ENCODE measurements at places on chromosomes 3 and 15.

GRCh38 chr3:110588906-110589305 is 482.7 kb upstream of the NECTIN3 start:
- DNase-seq = no peak

- DNase-seq = no peak
These were observed 80.6 kb upstream of the CTNNB1 start for GRCh38 chr3:41118461-41119390.

DNA sequence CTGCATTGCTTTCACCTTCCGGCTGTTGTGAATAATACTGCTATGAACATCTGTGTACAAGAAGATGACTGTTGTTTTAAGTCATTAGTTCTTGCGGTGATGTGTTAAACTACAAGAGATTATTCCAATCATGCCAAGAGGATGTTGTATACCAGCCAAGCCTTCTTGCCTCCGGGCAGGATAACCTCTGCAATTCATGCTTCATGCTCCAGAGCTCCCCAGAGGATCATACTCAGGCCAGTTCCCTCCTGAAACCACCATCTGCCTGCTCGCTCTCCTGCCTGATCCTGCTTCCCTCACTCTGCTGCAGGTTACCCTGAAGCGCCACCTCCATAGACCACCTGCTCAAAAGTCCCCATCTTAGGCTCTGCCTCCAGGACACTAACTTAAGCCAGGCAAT is 187.1 kb upstream of the PROK2 start:
- no peak for DNase-seq

GRCh38 chr3:16609927-16610580 is 4.8 kb upstream of the DAZL start:
- DNase-seq = no peak

DNA sequence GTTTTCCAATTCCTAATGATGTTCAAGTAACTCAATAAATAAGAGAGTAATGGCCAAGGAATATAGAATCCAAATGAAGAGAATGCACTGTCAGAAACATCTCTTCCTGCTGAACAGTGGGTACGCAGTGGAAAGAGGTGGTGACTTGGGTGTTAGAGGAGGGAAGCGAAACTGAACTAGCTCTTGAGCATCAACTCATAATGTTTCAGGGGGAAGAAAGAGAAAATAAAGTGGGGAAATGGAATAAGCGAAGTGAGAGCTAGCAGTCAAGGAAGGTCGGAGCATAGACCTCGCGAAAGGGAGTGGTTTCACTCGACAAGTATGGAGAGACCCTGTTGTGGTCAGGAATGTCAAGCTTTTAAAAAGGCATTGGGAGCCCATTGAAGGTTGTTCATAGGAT is 309.5 kb downstream of the GAP43 start:
- no peak for DNase-seq

- no peak for DNase-seq
These were observed 30.8 kb downstream of the ST3GAL6 start for GRCh38 chr3:98793971-98794370.

DNA sequence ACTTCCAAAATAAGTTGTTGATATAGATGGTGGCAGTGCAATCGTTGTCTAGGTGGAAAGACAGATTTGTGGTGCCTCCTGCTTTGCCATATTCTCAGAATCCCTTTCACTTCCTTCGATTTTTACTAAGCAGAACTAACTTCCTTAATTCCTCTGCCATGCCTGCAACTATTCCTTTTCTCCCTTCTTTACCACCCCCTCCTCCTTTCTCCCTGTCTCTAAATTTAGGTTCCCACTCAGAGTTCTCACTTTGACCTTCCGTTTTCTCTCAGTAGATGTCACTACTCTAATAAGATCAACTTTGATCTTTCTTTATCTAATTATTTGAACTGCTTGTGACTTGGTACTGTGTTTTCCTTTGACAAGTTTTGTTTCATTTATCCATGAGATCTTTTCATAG is 351.2 kb downstream of the LPP start:
- no peak for DNase-seq

DNA sequence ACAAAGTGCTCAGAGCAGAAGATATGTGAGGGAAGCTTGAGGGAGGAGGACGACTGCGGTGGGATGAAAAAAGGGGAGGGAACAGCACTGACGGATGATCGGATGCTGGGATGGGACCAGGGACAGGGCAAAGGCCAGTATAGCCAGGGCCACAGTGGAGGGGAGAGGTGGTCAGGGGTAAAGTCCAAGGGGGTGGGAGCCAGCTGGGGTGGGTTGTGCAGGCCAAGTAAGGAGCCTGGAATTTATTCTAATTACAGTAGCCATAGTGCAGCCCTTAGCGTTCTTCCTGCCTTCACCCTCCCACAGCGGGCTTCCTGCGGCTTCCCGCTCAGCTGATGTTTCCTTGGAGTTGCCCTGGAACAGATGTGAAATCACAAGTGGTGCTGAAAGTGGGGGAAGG is 7.6 kb upstream of the APEH start:
- DNase-seq = no peak

- no peak for DNase-seq
These were observed 236.3 kb downstream of the CNTN4 start for GRCh38 chr3:2334921-2335320.

DNA sequence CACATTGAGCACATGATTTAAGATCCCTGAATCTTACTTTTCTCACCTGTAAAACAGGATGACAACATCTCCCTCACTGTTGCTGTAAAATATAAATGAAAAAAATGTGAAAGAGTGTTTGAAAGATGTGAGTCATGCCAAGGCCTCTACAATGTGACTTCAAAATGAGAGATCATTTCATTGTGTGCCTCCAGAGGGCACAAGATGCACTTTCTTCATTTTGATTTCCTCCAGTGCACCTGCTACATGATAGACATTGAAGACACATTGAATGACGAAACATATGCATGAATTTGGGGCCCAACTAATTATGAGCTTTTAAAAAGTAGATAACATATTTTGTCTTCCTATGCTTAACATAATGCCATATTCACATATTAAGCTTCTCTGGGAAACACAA is 170.3 kb downstream of the MOBP start:
- DNase-seq = no peak

DNA sequence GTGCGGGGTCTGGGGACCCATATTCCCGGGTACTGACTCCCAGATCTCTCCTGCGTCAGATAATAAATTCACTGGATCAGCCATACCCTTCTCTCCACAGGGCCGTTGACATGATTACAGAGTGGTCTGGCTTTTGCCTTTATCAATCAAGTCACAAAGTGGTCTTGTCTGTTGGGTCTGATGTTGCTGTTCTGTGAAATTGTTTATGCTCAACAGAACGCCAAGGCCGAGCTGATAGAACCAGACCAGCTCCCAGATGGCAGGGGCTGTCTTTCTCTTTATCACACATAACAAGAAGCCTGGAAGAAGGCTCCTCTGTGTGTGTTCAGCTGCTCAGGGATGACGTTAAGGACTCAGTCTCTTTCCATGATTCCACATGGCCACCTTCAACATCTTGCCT is 751 bp upstream of the DCLK3 start:
- DNase-seq = no peak

GRCh38 chr15:42082823-42083604 is 11.3 kb downstream of the PLA2G4D start:
- DNase-seq = no peak

GRCh38 chr3:110576960-110577359 is 494.7 kb upstream of the NECTIN3 start:
- DNase-seq = peak; percentile 78

- no peak for DNase-seq
These were observed 52.4 kb downstream of the SETMAR start for GRCh38 chr3:4355401-4356219.

DNA sequence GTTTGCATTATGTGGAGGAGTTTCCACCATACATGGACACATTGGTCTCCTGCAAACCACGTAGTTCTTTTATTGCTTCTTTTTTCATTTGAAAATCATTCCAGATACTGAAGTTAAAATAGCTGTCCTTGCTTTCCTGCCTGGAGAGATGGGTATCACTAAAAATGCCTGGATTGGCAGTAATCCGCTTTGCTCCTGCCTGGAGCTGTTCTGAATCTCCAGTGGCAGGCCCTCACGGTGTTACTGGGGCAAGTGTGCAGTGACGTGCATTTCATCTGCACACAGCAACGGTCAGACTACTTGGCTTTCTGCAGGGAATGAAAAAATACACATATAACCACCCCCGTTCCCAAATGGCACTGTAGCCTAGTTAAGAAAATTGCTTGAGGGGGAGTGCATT is 272.9 kb downstream of the IL5RA start:
- DNase-seq = no peak

GRCh38 chr3:51703068-51703760 is 3.7 kb upstream of the GRM2 start:
- DNase-seq = no peak

DNA sequence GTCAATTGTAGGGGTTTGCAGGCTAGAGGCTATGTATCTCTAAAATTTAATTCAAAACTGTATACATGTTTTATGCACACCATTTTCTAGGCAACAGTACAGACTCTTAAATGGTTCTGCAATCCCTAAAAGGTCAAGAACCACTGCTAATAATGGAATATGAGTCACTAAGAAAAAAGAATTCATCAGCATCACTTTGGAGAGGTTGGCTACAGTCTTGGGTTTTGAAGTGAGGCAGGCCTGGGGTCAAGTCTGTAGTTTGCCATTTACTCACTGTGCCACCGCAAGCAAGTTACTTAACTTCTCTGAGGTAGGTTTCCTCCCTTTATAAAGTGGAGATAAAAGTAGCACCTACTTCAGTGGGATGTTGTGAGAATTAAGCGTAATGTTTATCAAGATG is 33.7 kb downstream of the THRB start:
- no peak for DNase-seq

DNA sequence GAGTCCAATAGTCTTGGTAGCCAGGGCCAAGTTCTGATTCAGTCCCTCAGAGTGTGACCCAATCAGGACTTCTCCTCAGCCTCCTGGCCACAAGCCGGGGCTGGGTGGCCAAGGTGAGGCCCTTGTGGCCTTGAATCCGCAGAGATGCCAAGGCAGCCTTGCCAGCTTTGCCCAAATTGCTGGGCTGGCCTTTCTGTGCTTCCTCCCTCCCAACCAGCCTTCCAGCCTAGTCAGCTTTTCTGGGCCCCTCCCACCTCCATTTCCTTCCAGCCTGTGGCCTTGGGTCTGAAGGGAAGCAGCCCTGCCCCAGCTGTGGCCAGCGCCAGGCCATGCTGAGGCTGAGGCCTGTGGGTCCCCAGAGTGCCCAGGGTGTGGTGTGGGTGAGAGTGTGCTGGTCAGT is 34.3 kb upstream of the ANKDD1A start:
- no peak for DNase-seq

GRCh38 chr15:42182328-42182886 is 25.7 kb downstream of the VPS39 start:
- DNase-seq = no peak

DNA sequence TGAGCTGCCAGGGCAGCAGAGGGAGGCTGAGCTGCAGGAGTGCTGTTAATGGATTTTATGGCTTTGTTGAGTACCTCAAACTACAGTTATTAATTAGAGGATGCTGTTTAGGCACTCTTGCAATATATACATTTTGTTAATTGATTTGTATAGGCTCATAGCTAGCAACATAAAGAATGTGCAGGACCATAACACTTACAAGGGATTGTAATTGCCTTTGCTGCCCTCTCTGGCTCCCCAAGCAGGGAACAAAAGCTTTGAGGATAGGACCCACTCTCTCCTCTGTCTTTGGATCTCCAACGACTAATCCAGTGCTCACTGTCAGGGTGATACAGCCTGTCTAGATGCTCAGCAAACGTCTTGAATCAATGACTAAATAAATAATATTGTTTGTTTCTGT is 1.2 kb upstream of the CLSTN2 start:
- DNase-seq = no peak

DNA sequence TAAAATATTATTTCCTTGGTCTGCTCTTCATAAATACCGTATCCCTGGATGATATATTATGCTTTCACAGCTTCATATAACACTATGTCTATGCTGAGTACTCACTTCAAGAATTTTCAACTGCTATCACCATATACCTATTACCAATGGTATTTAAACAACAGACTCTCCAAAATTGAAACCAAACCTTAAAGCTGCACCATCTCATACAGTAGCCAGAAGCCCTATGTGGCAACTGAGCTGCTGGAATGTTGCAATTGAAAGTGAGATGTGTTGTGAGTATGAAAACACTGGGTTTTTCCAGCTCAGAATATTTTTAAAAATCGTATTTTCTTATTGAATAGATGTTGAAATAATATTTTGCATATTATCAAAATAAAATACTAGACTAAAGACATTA is 130.1 kb upstream of the GOLGA6L6 start:
- DNase-seq = no peak

GRCh38 chr3:157087780-157088600 is 72.0 kb downstream of the CCNL1 start:
- no peak for DNase-seq

GRCh38 chr3:134311265-134311664 is 60.6 kb upstream of the RYK start:
- DNase-seq = no peak

DNA sequence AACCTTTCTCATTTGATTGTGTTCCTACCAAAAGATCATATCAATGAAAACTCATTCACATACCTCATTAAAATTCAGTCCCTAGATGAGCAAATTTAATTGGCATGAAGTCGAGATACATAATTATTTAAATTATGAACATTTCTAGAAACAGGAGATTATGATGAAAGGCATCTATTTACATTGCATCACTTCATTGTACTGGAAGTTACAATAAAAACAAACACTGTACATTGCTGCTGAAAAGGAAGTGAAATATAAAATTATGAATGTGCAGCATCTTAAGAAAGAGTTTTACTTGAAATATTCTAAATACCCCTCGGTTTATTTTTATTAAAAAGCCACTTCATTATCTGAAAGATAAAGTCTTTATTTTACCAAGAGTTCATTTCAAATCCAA is 163.4 kb upstream of the ZNF385D start:
- no peak for DNase-seq

DNA sequence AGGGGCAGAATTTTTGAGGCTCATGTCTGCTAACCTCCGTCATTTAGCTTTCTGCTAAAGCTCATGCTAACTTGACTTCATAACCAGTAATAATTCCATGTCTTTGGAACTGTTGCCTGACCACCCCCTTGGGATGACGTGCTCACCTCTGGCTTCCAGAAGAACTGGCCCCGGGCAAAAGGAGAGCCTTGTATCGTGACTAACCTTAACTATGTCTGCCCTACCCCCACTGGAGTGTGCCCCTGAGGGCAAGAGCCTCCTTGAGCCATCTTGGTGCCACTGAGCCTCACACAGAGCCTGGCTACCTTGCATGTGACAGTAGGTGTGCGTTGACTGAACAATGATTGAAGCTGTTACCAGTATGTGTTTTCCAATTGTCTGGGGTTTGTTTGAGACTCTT is 4.7 kb downstream of the LRRK1 start:
- no peak for DNase-seq

DNA sequence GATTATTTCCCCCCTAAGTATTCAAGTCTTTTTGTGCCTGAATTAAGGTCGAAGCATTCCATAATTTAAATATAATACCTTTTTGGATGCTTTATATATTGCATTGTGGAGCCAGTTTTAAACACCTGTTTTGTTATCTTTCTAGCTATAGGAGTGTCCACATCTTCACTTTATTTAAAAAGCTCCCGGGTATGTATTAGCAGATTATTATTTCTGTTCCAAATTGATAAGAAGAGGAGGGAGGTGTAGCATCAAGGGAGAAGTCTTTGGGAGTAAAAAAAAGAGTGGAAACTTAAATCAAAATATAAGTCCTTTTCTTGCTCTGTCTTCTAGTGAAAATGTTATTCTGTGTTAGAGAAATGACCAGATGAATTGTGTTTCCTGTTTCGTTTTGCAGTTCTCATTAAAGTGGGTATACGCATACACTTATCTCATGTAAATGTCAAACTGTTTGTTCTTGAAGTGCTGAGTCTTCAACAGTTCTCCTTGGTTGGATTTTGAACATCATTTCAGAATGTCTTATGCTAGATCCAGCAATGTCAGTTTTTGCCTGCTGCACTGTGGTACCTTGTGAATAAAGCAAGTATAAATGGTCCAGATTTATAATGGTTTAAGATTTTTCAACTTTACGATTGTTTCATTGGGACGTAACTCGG is 105.8 kb downstream of the FNDC3B start:
- no peak for DNase-seq

Measured in iPS DF 6.9 (cell line).